A673 (cell line): ENCODE measurements at places on chromosomes 7 and 10. TPM values are rescaled to one million over a fixed set of nuclear protein-coding genes. Genes with fewer than 3 reads are reported as not detected.

The IFIT1B gene
- not detected in 2 replicates for total RNA-seq

The FRAT2 gene
- 4.7 and 6.1 TPM in 2 replicates for total RNA-seq

The EGR2 gene
- 14.5 and 18.3 TPM in 2 replicates for total RNA-seq

The TMEM273 gene
- total RNA-seq, result not detected in 2 replicates

The OR2A12 gene
- total RNA-seq, result not detected in 2 replicates

The GPR15LG gene
- not detected in 2 replicates for total RNA-seq

The LDB3 gene
- 0.22 and 0.34 TPM in 2 replicates for total RNA-seq

The HIP1 gene
- 25.0 and 31.4 TPM in 2 replicates for total RNA-seq

The ARHGAP22 gene
- 0.47 and 0.79 TPM in 2 replicates for total RNA-seq

The DCLRE1C gene
- 13.1 and 14.6 TPM in 2 replicates for total RNA-seq

The RPS24 gene
- 1,384 and 1,553 TPM in 2 replicates for total RNA-seq

The AKR1C4 gene
- not detected in 2 replicates for total RNA-seq

The FOXP2 gene
- not detected in 2 replicates for total RNA-seq

The MYOZ1 gene
- total RNA-seq, result 0.19 TPM in 1 of 2 replicates, not detected in the other

The BCL7B gene
- 53.0 and 56.3 TPM in 2 replicates for total RNA-seq

The DNAH11 gene
- total RNA-seq, result 0.15 and 0.54 TPM in 2 replicates

The STK31 gene
- total RNA-seq, result 0.34 and 0.39 TPM in 2 replicates

The CCL24 gene
- total RNA-seq, result not detected in 2 replicates

The PDE6C gene
- not detected in 2 replicates for total RNA-seq

The ALOX5 gene
- total RNA-seq, result not detected in 2 replicates
